ENCODE measurements at places on chromosomes 5 and 9. TPM values are rescaled to one million over a fixed set of nuclear protein-coding genes. Genes with fewer than 3 reads are reported as not detected.

Gene SHOC1
- 0.15 TPM for total RNA-seq

DNA sequence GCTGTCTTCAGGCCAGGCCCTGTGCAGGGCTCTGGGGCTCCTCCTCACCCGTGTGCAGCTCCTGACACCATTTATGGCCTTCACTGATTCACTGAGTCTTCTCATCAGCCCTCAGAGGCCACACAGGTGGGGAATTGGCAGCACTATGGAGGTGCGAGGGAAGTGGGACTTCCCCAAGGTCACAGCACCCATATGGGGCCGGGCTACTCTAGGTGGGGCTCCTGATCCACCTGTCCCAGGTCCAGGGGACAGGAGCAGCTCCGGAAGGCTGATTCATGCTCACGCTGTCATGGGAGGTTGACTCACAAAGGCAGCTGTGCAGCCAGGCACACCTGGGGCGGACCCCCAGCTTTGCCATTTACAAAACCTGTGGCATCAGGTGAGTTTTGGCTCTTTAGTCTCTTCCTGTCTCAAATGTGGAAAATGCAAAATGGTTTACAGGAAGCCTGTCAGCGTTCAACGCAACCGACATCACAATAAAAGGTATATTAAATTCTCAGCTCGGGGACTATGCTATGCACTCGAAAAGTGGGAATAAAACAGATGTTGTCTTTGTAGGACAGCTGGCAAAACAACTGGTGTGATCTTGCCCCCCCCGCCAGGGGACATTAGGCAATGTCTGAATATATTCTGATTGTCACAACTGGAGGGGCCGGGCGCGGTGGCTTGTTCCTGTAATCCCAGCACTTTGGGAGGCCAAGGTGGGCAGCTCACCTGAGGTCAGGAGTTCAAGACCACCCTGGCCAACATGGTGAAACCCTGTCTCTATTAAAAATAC lies 15.0 kb downstream of the NAIF1 start:
- DNase-seq = no peak

DNA sequence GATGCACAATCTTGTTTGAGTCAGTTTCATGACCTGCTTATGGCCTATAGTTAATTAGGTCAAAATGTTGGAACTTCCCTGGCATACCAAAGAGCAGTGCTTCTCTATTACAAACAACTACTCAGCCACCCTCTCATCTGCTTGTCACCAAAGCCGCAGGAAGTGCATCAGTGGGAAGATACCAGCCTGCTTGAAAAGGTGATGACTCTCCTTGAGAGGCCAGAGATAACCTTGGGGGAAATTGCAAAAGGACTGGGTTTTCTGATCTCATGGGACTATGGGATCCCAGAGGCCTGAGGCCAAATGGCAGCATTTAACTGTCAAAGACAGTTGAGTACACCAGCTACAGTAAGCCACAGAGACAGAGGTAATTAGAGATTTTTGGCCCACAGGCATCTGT lies 69.9 kb downstream of the C9orf57 start:
- DNase-seq = no peak

Gene ZNF474
- total RNA-seq = 7.2 TPM

- DNase-seq = no peak
These were observed 32.9 kb upstream of the GPR21 start for GRCh38 chr9:123000371-123001068.

GRCh38 chr9:93617273-93617672 lies 40.9 kb downstream of the PHF2 start:
- DNase-seq = no peak

GRCh38 chr5:148729182-148729581 lies 74.9 kb upstream of the HTR4 start:
- no peak for DNase-seq

Gene NOL6
- 25.4 TPM for total RNA-seq

Data from upper lobe of left lung (tissue), 6 donors.